ENCODE measurements at places on chromosomes 1 and 21.

- DNase-seq, result no peak
Observed at GRCh38 chr21:32732544-32732943, 4.7 kb upstream of the SYNJ1 start.

DNA sequence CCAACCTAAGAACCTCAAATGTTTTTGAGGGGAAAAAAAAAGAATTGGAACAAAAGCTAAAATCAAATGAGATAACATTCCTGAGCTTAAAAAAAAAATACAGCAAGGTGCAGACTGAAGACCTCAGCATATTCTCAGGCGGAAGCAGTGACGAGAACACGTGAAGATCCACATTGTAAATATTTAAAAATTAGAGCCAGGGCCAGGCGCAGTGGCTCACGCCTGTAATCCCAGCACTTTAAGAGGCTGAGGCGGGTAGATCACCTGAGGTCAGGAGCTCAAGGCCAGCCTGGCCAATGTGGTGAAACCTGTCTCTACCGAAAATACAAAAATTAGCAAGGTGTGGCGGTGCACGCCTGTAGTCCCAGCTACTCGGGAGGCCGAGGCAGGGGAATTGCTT, 15.7 kb downstream of the TFB2M start:
- no peak for DNase-seq

GRCh38 chr1:93581917-93582850, 99.5 kb downstream of the BCAR3 start:
- no peak for DNase-seq

GRCh38 chr1:229531326-229531725, 23.2 kb upstream of the NUP133 start:
- DNase-seq, result no peak

- DNase-seq, result no peak
Observed at GRCh38 chr1:204574865-204575163, 58.6 kb downstream of the MDM4 start.

DNA sequence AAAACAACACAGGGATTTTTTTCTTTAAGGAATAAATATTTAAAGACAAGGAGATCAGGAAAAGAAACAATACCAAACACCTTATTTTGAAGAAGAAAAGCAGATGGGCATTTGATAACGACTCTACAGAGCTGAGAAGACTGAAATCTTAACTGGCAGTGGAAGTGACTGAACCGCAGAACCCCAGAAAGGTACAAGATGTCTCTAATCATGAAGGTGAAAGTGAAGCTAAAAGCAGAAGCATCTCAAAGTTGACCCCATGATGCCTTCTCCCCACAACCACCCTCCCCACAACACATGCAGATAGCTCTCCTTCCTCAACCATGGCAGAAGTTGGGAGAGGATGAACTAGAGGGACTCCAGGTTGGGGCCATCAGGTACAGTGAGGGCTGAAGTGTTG, 129.6 kb downstream of the ZNF648 start:
- no peak for DNase-seq

DNA sequence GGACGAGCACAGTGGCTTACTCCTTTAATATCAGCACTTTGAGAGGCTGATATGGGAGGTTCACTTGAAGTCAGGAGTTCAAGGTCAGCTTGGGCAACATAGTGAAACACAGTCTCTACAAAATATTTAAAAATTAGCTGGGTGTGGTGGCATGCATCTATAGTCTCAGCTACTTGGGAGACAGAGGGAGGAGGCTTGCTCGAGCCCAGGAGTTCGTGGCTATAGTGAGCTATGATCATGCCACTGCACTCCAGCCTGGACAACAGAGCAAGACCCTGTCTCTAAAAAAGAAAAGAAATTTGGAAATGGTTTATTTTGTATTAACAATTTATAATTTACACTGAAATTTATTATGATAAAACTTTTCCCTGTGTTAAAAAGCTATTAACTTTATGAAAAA, 1.7 kb upstream of the ANGPTL3 start:
- DNase-seq, result no peak

Data from CD4-positive, alpha-beta T cell treated with Interleukin-17A for 1 hour (primary cell).